Heart left ventricle (tissue), 16 donors: ENCODE measurements at places on chromosomes 11 and 22.

DNA sequence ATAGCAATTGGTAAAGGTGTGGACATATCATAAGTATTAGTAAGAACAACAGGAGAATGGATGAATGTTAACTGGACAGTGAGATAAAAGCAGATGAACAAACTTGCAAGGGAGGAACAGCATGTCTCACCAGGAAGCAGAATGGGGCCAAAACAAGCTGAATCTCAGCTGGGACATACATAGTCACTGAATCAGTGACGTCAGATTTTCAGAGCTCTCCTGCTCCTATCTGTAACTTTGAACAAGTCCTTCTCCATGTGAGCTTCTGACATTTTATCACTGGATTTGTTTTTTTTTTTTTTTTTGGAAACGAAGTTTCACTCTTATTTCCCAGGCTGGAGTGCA lies 118.7 kb downstream of the BBOX1 start:
- no peak for DNase-seq

DNA sequence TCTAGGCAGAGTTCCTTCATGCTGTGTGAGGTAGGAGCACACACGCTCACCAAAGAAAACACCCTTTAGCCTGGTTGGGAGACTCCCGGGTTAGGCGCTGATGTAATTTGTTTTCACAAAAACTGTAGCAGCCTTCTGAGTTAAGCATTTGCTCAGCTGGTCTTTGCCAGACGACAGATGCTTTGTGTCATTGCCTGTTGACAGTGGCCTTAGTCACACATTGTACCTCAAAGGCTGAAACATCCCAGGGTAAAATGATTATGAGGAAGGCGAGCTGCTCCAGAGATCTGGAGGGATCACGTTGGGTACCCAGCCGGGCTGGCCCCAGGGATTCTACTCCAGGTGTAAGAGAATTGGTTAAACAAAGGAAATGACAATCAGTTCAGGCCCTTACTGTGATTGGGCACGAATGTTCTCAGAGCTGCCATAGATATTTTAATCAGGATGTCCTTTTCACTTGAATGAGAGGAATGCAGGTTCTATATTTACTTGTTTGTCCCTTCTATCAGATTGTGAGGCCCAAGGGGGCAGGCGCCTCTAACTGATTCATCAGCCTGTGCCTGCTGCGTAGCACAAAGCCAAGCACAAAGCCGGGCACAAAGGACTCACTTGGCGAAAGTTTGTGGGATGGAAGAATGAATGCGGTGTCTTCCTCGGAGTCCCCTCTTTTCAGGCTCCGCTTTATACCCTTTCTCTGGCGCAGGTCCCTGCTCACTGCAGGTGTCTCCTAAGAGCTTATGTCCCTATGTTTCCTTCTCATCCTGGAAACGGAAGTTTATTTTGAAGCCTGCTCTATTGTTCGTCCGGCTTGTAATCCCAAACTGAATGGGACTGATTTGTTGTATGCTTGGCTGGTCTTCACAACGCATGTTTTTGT lies 47.1 kb downstream of the ADM start:
- DNase-seq: peak; percentile 85

DNA sequence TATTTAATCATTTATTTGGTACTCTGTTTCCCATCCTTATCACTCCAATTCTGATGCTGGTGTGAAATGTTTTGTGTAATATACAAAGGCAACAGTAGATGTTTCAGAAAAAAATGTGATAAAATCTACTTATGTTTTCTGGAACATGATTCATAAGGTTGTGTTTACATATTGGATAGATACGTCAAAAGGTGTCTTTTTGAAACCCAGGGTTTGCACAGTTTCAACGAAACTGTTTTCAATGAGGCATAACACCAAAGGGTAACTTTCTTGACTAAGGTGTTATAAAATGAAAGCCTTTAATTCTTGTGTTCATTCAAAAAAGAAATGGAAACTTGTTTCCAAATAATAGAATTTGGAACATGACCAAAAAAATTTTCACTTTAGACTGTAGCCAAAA lies 33.8 kb upstream of the HSD17B12 start:
- DNase-seq: no peak

GRCh38 chr11:7246179-7246578 lies 5.5 kb upstream of the SYT9 start:
- no peak for DNase-seq

- DNase-seq: no peak
Observed at GRCh38 chr22:41264408-41264941, 21.5 kb downstream of the RANGAP1 start.

GRCh38 chr11:62295504-62295903 lies 3.4 kb downstream of the SCGB1D4 start:
- no peak for DNase-seq
